ENCODE measurements at places on chromosomes 5 and 9.

DNA sequence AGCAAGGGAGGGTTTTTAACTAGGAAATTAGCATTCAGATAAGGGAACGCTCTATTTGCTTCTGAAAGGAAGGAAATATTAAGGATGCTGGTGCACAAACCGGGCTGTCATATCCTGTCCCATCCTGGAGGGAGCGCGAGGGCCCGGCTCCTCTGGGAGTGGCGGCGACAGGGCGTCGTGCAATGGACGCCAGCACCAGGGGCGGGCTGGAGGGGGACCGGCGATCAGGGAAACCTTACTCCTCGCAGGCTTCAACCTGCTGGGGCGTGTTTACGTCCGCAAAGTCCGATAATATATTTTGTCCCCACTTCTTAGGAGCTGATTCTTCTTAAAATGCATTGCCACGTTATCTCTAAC is 197.1 kb upstream of the TBCA start:
- DNase-seq = no peak

- no peak for DNase-seq
Measured at GRCh38 chr5:178357678-178358077, 125.1 kb upstream of the PHYKPL start.

DNA sequence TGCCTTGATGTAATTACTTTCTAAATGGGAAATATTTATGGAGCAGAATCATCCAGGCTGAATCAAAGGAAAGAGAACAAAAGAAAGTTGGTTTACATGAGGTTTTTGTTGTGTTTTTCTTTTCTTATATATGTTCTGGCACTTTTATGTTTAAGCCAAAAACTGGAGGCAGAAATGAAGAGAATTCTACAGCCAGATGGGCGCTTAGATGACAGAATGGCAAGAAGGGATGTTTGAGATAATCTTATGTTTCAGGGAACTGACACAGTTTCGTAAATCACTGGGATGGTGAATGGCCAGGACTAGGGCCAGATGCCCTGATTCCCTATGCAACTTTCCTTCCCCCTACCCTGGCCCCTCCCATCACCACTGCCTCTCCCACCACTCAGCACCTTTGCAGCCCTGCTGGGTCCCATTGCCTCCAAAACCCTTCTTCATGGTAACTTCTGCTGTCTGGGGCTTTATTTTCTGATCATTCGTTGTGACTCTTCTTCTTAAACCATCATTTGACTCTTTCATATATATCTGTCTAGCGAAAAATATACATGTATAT is 111.8 kb downstream of the EFNA5 start:
- no peak for DNase-seq

DNA sequence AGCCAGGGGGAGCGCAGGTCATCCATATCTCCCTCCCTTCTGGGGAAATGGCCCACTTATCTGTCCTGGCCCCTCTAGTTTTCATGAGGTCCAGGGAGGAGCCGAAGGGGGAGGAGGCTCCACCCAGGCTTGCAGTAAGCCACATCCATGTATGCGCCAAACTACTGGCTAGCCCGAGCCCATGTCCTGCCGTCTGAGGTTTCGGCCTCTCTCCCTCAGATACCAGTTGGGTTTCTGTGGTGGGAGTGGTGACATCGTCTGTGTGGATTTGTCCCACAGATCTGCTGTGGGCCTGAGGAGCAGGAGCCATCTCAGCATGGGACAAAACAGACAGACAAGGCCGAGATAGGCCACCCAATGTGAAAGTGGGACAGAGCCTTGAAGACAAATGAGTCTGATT is 78.3 kb upstream of the ORM1 start:
- DNase-seq = no peak

GRCh38 chr5:174003795-174004194 is 14.8 kb downstream of the C5orf47 start:
- no peak for DNase-seq

DNA sequence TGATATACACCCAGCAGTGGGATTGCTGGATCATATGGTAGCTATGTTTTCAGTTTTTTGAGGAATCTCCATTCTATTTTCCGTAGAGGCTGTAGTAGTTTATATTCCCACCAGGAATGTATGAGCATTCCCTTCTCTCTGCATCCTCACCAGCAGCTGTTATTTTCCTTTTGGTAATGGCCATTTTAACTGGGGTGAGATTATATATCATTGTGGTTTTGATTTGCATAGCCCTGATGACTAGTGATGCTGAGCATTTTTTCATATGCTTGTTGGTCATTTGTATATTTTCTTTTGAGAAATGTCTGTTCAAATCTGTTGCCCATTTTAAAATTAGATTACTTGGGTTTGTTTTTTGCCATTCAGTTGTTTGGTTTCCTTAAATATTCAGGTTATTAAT is 11.2 kb upstream of the PPIC start:
- DNase-seq = no peak

DNA sequence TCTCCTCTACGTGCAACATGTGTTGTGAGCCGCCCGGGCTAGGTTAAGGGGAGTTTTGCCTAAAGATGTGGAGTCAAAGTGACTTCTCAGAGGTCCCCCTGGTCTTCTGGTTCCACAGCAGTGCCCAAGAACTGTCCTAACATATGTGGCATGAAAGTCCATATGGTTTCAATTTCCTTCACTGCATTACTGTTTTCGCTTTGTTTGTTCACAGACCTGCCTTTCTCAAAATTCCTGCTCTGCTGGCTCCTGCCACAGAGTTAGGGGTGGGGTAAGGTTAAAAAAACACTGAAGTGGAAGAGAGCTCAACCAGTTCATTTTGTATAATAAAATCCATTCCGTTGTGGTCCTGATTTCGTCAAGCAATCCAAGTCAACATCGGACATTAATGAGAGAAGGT is 289.4 kb downstream of the DMAC1 start:
- DNase-seq = no peak

- no peak for DNase-seq
Measured at GRCh38 chr9:16010221-16010620, 457.4 kb downstream of the CCDC171 start.

- DNase-seq = no peak
Measured at GRCh38 chr5:173256800-173257199, 21.8 kb upstream of the NKX2-5 start.

- DNase-seq = no peak
Measured at GRCh38 chr5:34660444-34660843, 4.3 kb downstream of the RAI14 start.

DNA sequence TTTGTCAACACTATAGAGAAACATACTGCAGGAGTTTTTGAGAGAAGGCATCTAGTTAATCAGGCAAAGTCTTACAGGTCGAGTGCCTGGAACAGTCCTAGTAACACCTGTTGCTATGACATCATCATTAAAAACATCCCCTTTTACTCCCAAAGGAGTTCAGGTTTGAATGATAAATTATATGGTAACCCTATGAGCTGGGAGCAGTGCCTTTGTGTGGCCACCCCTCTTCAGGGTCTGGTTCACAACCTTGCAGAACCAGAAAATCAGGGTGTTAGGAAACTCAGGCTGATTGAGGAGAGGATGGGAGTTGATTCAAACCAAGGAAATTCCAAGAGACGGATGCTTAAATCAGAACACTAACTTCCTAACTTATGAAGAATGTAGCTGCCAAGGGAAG is 179.1 kb upstream of the RASEF start:
- DNase-seq = no peak

GRCh38 chr5:88667496-88668201 is 215.3 kb downstream of the MEF2C start:
- DNase-seq = no peak

GRCh38 chr5:92180391-92180790 is 797.3 kb upstream of the ARRDC3 start:
- no peak for DNase-seq

GRCh38 chr9:20363233-20363632 is 259.1 kb downstream of the MLLT3 start:
- no peak for DNase-seq

DNA sequence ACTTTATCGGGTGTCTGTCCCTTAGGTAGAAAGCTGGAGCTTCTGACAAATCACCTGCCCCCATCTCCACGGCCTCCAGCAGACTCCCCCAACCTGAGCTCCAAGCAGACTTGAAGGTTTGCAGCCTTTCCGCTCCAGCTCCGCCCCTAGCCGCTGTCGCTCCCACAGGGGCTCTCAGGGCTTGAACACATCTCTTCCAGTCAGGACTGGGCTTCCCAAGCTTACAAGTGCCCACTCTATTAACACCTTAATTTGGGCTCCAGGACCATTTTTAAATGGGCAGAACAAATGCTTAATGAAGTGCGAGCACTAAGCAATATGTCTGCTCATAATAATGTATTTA is 17.2 kb upstream of the SLC25A51 start:
- DNase-seq = no peak

- DNase-seq = no peak
Measured at GRCh38 chr5:151405334-151406160, 41.9 kb upstream of the SLC36A1 start.

DNA sequence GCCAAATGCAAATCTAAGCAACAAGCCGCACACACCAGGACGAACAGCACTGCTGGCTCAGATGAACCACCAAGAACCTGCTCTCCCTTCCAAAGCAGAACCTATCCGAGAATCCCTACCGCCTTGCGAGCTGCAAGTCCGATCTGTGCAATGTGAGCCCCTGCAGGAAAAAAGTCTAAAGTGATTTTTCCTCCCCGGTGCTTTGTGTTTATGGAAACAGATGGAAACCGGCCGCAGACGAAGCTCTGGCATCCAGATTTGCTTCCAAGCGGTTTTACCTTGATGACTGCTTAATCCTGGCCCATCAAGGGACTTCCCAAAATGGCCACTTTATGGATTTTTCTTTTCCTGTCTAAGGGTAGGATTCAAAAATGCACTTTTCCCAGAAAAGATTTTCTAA is 112.5 kb downstream of the VAV2 start:
- DNase-seq = no peak

DNA sequence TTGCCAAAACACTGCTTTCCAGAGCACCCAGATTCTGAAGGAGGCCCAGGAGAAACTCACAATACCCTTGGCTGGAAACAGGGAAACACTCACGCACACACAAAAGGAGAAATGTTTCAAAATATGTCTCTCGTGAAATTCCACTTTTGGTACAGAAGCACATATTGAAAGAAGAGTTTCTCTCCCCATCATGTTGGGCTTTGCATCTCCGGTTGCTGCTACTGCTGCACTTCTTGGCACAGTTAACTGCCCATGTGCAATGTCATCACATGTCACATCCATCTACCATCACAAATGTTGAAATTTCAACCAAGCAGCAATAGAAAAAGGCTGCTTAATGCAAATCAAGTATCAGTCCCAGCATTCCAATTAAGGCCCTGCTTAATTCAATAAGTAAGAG is 72.1 kb downstream of the ABCA1 start:
- no peak for DNase-seq

DNA sequence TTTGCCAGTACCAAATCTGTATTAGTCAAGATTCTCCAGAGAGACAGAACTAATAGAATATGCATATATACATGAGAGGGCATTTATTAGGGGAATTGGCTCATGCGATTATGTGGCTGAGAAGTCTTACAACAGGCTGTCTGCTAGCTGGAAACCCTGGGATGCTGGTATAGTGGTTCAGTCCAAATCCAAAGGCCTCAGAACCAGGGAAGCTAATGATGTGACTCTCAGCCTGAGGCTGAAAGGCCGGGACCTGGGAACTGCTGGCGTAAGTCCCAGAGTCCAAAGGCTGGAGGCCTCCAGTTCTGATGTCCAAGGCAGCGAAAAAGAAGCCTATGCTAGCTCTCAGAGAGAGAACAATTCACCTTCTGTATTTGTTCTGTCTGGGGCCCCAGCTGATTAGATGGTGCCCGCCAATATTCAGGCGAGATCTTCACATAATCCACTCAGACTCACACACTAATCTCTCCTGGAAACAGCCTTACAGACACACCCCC is 84.1 kb downstream of the KIAA1958 start:
- DNase-seq = no peak

- DNase-seq = no peak
Measured at GRCh38 chr9:2780846-2781245, 63.0 kb downstream of the PUM3 start.

DNA sequence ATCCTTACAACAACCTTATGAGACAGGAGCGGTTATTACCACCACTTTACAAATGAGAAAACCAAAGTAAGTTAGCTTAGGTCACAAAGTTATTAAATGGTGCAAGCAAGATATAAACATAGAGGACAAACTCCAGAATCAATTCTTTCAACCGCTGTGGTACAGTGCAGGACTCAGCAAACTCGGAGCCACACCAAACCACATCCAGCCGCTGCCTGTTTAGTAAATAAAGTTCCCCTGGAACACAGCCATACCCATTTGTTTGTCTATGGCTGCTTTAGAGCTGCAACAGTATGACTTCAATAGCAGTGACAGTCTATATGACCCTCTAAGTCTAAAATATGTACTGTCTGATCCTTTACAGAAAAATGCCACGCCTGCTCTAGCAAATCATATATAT is 1567.2 kb upstream of the WWC1 start:
- no peak for DNase-seq

DNA sequence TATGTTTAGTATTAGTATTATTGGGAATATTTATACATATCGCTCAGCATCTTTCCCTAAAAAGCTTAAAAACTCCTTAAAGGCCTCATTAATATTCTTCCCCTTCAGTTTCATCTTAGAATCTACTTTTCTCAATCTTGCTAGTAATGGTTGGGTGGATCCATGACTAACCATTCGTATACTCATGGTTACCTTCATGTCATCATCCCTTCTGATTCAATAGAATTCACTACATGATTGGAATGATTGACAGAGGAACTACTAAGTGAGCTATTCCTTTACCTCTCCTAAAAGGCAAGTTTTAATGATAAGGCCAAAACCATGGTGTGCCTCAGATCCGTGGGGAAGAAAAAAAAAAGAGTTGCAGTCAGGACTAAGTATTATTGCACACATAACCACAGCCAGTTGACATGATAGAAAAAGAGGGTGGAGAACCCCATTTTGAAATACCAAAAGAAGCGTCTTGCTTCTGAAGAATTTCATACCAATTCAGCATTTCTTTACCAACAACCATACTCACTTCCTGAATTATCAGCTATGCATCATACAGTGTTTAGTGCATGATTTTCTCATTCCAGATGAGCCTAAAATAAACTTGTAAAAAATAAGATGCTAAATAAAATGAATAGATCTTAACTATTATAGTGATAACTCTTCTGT is 624.6 kb downstream of the PDE4D start:
- DNase-seq = no peak

GRCh38 chr5:82754036-82754746 is 323.0 kb downstream of the TMEM167A start:
- DNase-seq = no peak

GRCh38 chr9:132983491-132984201 is 5.2 kb downstream of the GFI1B start:
- no peak for DNase-seq

GRCh38 chr9:22143799-22144625 is 134.9 kb upstream of the CDKN2B start:
- no peak for DNase-seq
